Hematopoietic multipotent progenitor cell treated with erythropoietin and hydrocortisone succinate and interleukin-3 and kit ligand, for 15 days (in vitro differentiated cells): ENCODE measurements at places on chromosomes 3 and 15.
A peak's percentile ranks its signal among the peaks of the same experiment; 100 is the strongest.

GRCh38 chr3:127690823-127691452 lies 18.2 kb downstream of the ABTB1 start:
- DNase-seq, result peak; percentile 56

DNA sequence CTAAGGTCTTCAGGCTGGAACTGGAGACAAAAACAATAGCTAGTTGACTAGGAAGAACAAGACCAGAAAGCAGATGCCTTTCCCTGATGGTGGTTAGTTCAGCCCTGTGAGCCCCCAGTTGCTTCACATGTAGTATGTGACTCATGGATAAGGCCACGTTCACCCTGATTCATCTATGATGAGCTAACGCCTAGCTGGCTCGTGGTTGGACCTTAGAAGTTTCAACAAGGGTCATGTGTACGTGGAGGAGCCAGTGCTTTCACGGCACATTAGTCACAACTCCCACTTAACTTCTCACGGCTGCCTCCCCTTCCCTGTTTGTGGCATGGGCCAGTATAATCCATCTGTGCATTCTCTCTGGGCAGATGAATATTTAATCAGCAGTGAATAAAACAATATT lies 20.6 kb downstream of the COL8A1 start:
- DNase-seq, result no peak

DNA sequence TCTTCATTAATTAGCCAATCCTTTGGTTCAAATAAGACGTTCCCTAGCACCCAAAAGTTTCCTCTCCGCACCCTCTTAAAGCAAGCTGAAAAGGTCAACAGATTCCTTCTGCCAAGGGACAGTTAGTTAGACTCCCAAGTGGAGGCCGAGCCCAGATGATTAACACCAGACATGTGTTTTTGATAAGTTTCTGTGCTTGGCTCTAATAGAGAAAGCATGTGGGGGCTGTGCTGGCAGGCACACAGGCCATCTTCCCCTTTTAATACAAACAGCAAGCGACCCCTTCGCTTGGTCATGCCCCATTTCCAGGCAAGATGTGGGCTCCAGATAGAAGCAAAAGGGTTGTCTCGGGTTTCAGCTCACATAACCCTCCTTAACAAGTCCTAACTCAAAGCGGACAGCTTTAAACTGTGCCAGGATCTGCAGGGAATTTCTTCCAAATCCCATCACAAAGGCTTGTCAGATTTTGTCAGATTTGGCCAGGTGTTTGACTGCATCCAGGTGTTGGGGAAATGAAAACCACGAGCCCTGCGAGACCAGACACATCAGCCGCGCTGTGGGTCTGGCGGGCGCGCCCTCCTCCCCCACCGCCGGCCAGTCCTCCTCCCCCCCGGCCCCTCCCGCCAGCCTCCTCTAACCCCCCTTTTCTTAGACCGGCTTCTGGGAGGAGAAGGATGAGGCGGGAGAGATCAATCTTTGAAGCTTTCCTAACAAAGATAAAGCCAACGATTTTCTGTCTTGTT lies 3.3 kb downstream of the HES1 start:
- DNase-seq, result no peak

- no peak for DNase-seq
These were observed 7.6 kb downstream of the KY start for GRCh38 chr3:134643150-134643675.

DNA sequence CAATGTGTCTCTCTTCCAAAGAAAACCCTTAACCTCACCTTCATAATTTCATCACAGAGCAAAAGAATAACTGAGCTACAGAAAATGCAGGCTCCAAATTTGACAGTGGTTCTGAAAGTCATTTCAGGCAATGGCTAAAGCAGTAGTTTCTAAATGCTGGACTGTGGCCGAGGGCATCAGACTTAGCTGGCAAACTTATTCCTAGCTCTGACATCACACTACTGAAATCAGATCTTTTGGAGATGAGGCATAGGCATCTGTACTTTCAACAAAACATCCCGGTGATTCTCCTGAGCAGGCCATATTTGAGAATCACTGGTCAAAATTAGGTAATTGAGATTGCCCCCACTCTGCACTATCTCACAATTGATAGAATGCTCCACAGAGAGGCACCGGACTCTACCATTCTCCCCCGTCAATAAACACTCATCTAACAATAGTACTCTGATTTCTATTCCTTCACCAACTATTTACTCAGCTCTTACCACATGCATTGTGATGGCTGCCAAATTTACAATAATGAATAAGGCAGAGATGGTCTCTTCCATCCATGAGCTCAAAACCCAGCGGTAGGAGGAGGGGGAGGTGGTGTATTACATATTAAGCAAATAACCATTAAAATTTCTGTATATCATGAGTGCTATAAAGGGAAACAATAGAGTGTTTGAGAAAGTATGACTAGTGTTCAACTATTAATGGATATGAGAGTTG lies 57.3 kb upstream of the SPRED1 start:
- no peak for DNase-seq

DNA sequence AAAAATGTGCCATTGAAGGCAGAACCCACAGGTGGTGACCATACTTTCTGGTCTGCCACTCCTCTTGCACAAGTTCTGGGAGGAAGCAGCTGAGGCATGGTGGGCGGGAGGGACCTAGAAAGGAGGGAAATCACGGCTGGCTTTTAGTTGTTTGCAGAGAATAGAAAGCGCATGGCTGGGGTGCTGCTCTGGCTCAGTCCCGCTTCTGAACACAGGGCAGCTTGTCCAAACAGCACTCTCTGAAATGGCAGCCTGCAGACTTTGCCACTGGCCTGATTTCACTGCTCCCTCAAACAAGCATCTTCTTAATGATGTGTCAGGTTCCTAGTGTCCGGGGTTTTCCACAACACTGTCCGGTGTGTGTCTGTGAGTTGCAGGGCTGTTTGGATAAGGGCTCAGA lies 76.7 kb downstream of the AAGAB start:
- DNase-seq, result no peak
